Stimulated activated CD8-positive, alpha-beta memory T cell treated with anti-CD3 and anti-CD28 coated beads, Interleukin-4, amount 100 ng/mL, for 4 hours (primary cell): ENCODE measurements at places on chromosomes 3 and 15.

- DNase-seq: no peak
Measured at GRCh38 chr15:29920515-29920914, 98.2 kb upstream of the TJP1 start.

- DNase-seq: no peak
Measured at GRCh38 chr15:37038716-37039106, 61.6 kb downstream of the MEIS2 start.

DNA sequence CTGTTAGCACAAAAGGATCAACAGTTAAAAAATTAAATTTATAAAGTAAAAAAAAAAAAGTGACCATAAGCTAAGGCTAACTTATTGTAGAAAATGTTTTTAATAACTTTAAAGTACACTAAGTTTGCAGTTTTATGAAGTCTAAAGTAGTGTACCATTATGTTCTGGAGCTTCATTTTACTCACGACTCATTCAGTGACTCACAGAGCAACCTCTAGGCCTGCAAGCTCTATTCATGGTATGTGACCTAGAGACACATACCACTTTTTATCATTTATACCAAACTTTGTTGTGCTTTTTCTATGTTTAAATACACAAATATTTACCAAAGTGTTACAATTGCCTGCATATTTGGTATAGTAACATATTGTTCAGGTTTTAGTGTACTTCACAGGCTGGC, 1552.3 kb downstream of the OTOL1 start:
- DNase-seq: no peak

DNA sequence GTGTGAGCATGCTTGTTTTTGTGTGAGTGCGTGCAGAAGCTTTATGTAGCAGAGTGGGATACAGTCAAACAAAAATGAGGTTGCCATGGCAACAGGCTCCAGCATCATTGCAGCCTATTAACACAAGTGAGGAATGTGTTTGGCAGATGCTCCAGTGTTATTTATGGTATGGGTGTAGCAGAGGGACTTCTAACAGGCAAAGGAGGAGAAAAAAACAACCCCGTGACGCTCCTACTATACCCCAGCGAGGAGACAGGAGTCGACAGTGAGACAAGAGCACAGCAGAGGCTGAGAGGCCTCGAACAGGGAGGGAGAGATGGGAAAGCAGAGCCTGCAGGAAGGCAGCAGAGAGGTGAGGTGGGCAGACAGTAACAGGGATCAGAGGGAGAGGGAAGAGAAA, 4.9 kb downstream of the ADCY5 start:
- DNase-seq: no peak

GRCh38 chr3:175852560-175852959, 993.4 kb downstream of the NAALADL2 start:
- no peak for DNase-seq
